ENCODE measurements at places on chromosomes 5 and 9.

DNA sequence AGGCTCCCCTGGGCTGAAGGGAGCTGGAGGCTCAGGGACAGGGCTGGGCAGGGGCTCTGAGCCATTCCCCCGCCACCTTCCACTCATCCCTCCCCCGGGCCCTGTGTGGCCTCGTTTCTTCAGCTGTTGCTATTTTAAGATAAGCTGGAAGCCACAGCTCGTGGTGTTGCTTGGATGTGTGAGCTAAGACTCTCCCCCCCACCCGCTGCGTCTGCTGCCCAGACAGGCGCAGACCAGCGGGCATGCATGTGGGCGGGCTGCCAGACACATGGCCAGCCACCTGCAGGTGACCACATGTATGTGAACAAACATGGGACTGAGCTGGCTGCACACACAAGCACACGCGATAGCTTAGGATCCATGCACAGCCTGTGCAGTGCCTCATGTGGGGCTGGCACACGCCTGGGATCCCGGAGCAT is 8.7 kb downstream of the SNCB start:
- DNase-seq, result no peak

DNA sequence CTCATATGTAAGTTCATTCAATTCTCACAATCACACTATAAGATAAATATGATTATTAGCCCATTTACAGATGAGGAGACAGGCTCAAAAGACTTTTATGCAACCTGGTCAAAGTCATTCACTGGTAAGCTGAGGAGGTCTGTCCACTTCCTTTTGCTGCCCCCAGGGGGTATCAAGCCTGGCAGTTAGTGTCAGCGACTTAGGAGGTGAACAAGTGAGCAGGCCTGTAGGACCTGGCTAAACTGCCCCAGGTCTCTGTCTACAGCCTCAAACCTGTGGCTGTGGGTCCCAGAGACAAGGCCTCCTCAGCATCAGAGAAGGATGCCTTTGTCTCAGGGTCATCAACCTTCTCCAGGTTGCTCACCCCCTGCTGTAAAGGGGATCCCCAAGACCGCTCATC is 10.4 kb downstream of the TGFBI start:
- no peak for DNase-seq

- no peak for DNase-seq
These were observed 6.6 kb downstream of the ANKDD1B start for GRCh38 chr5:75617736-75618352.

GRCh38 chr5:99285606-99286005 is 356.8 kb upstream of the CHD1 start:
- DNase-seq, result no peak

GRCh38 chr5:57435701-57436134 is 46.9 kb downstream of the ACTBL2 start:
- DNase-seq, result peak; percentile 84

GRCh38 chr5:170571875-170572852 is 68.3 kb downstream of the KCNIP1 start:
- peak; percentile 35 for DNase-seq

- no peak for DNase-seq
These were observed 415.4 kb upstream of the GRAMD2B start for GRCh38 chr5:126007841-126008240.

- no peak for DNase-seq
These were observed 844.3 kb upstream of the DMAC1 start for GRCh38 chr9:8643896-8644295.
